ENCODE measurements at places on chromosomes 4 and X.
A peak's percentile ranks its signal among the peaks of the same experiment; 100 is the strongest.

- DNase-seq, result no peak
These were observed 120.2 kb downstream of the FAM53A start for GRCh38 chr4:1563768-1564485.

DNA sequence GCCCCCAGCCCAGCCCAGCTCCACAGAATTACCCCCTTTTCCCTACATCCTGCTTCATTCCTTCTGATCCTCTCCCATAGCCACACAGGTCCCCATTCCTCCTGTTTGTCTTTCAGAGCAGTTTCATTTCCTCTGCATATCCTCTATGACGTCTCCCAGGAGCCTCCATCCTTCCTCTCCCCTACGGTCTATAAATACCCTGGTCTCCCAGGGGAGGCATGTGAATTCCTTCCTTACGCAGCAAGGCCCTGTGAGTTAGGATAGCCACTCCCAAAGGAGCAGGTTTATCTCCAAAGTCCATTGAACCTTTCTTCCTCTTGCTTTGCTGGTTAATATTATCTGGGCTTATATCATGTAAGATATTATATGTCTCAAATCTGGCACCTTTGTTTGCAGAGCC, 8.4 kb upstream of the APLN start:
- no peak for DNase-seq

DNA sequence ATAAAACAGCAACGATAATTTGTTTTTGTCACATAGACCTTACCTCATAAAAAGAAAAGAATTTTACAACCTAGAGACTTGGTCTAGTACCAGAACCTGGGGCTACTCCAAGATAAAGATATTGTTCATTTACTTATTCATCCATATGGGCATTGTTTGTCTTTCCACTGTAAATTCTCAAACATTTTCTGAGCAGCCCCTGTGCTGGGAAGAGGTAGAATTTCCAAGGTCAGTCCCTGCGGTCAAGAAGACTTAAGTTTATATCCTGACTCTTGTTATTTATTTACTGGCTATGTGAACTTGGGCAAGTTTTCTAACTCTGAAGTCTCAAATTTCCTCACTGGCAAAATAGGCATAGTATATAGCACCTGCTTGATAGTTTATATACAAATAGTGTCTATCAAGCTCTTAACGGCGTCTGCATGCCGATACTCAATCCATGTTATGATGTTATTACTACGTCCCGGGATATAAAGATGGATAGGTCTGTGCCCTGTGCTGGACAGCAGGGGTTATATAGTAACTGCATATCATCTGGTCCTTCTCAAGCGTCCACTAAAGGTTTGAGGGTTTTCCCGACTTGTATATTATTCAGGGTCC, 222.1 kb upstream of the TAPT1 start:
- no peak for DNase-seq

- DNase-seq, result peak; percentile 80
These were observed 162.4 kb upstream of the GPRIN3 start for GRCh38 chr4:89469930-89470375.

DNA sequence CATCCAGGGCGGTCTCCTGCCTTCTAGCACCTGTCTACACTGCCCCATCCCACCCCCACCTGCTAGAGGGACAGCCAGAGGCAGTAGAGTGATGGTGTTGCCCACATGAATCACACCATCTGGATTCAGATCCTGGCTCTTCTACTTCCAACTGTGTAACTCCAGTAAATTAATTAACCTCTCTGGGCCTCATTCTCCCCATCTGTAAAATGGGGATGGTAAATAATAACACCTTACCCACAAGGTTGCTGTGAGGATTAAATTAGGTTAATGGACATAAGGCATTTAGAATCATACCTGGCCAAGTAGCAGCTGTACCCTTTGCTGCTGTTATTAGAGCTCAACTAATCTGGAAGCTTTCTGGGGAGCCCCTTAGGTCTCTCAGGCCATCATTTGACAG, 149.6 kb upstream of the BCOR start:
- DNase-seq, result no peak

GRCh38 chrX:101081231-101081630, 2.6 kb downstream of the TMEM35A start:
- no peak for DNase-seq

DNA sequence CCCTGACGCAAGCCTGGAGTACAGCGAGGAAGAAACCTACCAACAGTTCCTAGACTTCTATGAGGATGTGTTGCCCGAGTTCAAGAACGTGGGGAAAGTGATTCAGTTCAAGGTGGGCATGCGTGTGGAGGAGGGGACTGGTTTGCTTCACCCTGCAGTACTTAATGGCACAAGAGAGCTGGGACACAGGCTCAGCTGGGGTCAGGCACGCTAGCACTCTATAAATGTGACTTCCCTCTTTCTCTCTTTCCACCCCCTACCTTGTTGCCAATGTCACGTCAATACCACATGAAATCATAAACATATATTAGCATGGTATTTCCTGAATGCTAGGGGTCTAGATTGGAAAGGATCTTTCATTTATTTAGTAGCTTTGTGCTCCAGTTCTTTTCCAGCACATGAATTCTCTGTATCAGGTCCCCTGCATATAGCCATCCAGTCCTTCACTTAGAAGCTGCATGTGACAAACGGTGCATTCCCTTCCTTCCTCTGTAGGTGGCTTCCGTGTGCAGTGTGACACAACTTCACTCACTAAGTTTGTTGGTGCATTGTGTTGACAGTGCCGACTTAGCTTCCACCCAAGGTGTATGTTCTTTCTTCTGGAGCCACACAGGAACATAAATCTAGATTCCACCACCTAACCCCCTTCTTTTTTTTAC, 25.6 kb downstream of the ZRSR2 start:
- DNase-seq, result no peak

DNA sequence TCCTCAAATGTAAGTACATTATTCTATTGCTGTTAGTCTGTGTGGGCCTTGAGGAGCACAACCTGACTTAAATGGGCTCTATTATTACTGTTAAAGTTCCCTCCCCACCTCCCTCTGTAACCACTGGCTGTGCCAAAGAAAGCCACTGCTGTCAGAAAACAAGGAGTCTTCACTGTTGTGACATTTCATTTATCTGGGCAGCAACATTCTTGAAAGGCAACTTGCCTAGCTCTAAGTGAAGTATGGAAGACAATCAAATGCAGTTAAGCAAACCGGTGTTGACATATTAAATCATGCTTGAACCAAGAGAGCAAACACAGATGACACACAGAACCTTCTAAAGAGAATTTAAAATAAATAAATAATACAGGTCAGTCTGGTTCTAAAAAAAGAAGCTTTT, 81.0 kb downstream of the EPHA5 start:
- no peak for DNase-seq

- peak; percentile 41 for DNase-seq
These were observed 91.3 kb downstream of the NSUN7 start for GRCh38 chr4:40840985-40841571.

Measured in GDM1 (cell line).